ENCODE measurements at places on chromosomes 2 and 18.

DNA sequence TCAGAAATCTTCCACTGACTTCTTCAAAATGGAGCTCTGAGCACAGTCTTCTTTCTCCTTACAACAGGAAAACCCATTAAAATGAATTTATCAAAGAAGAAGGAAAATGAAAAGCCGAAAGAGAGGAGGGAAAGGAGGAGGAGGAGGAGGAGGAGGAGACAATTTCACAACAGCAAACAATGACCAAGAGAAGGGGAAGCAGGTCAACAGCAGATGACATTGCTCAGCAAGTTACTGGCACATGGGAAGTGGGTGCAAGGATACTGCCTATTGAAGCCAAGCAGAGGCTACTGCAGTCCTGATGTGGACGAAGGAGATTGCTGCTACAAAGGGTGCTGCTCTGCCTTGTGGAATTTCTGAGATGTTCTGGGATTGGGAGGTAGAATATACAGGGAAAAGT is 268.2 kb upstream of the FBXO11 start:
- DNase-seq, result no peak

DNA sequence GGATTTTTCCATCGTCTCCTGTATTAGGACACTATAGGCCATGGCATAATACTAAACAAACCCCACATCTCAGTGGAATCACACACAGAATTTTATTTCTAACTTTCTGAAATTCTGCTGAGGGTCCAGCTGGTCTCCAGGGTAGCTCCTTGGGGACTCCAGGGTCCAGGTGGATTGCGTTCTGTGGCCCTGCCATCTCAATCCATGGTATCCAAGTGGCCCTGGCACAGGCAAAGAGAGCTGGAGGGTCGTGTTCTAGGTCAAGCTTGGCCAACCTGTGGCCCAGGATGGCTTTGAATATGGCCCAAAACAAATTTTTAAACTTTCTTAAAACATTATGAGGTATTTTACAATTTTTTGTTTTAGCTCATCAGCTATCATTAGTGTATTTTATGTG is 134.6 kb downstream of the CTIF start:
- no peak for DNase-seq

DNA sequence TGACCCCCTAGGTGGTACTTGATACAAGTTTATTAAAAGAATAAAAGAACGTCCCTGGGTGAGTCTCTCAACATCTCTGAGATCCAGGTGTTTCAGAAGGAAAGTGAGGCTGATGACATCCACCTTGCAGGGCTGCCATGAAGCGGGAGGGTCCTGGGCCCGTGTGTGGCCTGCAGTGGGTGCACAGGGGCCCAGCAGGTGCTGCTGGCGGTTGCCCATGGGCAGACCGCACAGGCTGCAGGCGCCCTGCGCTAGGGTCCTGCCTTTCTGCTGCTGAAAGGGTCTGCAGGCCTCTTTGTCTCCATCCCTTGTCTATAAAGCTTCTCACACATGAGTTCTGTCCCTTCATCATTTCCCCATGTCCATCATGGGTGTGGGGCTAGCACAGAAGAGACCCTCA is 247.0 kb downstream of the TFCP2L1 start:
- no peak for DNase-seq

- no peak for DNase-seq
Observed at GRCh38 chr2:112465382-112465781, 16.6 kb upstream of the TTL start.
